ENCODE measurements at places on chromosomes 16 and 17.

GRCh38 chr16:483341-484075, 44.0 kb upstream of the CAPN15 start:
- DNase-seq = no peak

- DNase-seq = no peak
Observed at GRCh38 chr16:87952751-87953150, 1.5 kb downstream of the BANP start.

GRCh38 chr16:86578061-86578599, at the start of gene FOXL1:
Gene FOXL1, plus strand, starts transcription at chr16:86578549. Its CDS starts 175 bp downstream, at chr16:86578724.
- no peak for DNase-seq

DNA sequence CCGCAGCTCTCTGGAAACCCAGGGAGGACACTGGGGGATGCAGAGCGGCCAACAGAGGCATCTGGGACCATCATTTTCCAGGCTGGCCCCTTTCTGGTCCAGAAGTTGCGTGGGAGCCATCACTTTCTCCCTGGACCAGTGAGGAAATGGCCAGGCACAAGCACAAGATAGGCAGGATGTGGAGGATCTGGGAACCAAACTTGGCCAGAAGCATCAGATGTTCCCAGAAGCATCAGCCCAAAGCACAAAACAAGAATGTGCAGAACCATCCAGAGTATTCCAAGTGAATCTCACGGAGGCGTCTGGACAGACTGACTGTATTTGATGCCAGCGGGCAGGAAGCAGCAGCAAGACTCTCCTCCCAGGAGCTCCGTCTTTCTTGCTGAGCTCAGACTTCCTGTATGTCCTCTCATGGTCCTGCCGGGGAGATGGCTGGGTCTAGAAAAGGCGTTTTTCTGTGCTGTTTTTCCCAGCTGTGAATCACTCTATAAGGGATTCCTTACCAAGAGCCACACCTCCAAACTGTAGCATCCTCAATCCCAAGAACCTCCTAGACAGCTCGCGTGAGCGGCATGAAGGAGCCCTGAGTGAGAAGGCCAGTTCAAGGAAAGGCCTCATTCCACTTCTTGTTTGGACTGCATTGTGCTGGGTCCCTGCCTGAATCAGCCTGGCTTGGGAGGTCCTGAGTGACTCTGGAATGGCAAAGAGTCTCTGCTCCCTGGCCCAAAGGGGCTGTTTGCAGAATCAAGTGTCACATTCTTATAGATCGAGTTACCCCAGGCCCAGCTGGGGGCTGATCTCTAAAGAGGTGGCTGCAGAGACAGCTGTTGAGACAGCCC, 49.5 kb upstream of the MTSS2 start:
- DNase-seq = no peak

GRCh38 chr16:70160821-70161220, 12.8 kb upstream of the CLEC18C start:
- no peak for DNase-seq

- no peak for DNase-seq
Observed at GRCh38 chr17:66364990-66365490, 62.6 kb downstream of the PRKCA start.

DNA sequence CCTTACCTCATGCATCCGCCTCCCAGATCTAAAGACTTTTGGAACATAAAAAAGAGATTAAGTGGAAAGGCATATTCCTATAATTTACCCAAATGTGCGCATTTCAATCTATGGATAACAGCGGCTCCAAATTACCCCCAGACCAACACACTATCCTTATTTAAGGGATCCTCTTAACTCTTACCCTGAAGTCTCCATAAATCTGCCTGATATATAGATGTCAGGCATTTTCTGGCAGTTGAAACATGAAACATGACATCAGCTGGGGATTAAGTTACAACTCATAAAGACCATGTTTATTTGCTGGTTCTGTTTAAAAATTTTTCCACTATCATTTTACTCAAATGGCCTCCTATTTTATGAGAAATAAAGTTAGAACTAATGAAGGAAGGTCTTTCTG, 478.5 kb upstream of the SALL1 start:
- DNase-seq = no peak

DNA sequence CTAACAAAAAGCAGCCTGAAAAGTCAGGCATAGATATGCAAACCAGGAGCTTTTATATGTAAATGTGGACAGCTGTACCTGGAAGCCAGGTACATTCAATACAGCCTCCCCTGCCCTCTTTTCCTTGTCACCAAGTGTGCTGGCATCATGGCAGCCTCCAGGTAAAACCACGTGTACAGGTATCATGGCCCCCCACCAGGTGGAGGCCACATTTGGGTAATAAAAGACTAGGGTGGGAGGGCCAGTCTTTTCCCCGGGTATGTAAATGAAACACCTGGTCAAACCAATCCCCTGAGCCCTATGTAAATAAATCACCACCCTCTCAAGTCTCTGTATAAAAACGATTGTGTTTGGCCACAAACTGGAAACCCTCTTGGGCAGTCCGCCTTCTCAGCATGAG, 226.4 kb upstream of the GOT2 start:
- no peak for DNase-seq

- no peak for DNase-seq
Observed at GRCh38 chr17:3983606-3984484, 19.6 kb upstream of the ATP2A3 start.

- no peak for DNase-seq
Observed at GRCh38 chr17:72952641-72953315, 139.7 kb downstream of the SLC39A11 start.

DNA sequence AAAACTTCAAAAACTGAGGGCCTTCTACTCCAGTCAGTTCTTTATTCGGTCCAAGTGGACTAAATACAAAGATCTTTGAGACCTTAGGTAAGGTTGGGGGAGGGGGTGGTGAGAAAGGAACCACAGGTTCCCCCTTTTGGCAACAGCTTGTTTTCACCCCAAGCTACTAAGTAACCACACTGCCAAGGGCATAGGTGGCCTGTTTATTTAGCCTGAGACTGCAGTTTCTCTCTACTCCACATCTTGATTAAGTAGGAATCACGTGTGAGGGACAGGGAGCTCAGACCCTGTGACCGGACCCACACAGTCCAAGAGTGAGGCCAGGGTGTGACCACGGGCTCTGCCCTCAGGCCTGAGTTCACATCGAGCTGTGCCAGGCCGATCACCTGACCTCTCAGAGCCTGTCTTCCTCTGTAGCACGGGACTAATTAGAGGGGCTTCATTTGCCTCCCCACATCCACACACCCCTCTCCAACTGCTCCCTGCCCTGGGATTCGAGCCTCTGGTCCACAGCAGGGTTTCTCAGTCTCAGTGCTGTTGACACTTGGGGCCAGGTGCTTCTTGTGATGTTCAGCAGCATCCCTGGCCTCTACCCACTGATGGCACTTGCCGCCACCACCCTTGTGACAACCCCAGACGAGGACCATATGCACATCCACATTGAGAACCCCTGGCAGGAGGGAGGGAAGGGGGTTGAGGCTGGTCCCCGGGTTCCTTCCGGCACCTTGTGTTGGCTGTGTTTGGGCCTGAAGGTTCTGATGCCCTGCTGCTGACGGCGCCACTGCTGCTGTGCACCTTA, 17.8 kb downstream of the ST6GALNAC2 start:
- DNase-seq = no peak

DNA sequence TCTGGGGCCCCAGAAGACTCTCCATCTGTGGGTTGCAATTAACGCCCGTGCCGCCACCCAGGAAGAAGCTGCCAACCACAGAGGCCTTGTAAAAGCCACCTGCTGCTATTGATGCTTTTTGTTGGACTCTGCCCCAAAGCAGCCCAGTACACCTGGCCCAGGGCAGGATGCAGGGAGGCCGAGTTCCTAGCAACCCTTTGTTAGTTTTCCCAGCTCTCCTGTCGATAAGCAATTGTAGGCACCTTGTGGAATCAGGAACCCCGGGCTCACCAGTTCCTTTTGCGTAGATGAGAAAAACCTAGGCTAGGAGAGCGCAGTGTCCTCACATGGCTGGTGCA, 103.3 kb downstream of the ABCC6 start:
- no peak for DNase-seq

DNA sequence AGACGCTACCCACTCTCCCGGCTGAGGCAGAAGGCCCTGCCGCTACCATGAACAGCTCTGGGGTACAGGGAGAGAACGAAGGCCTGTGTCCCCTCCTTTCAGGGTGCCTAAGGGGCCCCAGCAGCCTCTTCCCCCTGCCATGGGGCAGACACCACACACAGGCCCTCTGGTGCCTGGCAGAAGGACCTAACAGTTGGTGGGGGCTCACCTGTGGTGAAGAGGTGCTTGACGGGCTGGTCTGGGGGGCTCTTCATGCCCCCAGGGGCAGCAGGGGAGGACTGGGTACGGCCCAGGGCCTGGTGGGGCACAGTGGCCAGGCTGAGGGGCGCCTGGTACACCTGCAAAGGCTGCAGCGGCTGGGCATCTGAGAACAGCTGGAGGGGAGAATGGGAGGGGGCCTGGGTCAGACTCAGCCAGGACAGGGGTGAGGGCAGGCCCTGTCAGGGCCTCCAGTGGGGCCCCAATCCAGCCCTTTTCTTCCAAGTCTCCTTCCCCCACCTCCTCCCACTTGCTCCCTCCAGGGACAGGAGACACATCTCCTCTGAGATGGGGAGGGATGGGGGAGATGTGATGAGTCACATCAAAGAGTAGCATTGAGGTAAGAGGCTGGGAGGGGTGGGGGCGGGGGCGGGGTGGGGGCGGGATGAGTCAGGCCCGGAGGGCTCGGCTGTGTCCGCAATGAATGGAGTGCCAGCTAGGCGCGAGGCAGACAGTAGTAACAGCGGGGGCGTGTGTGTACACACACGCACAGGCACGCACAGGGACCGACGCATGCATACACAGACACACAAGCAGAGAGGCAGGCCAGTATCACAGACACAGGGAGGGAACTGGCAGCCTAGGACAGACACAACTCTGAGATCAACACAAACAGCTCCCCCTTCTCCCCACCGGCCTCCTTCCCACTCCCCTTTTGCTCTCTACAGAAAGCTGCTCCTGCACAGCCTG, 16.1 kb downstream of the G6PC3 start:
- peak; percentile 54 for DNase-seq

DNA sequence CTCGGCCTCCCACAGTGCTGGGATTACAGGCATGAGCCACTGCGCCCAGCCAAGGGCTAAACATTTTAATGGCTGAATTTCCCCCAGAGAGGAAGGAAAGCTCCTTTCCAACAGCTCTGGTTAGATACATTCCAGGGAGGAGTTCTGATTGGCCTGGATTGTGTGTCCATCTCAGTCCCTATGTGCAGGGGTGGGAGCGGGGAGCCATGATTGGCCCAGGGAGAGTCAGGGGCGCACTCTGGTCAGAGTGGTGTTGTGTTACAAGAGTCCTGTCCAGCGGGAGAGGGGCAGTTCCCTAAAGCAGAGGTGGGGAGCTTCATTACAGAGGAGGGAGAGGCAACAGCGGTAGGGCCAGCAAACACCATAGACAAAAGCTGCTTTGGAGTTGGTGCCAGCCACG, 75.0 kb downstream of the RAP1GAP2 start:
- no peak for DNase-seq

DNA sequence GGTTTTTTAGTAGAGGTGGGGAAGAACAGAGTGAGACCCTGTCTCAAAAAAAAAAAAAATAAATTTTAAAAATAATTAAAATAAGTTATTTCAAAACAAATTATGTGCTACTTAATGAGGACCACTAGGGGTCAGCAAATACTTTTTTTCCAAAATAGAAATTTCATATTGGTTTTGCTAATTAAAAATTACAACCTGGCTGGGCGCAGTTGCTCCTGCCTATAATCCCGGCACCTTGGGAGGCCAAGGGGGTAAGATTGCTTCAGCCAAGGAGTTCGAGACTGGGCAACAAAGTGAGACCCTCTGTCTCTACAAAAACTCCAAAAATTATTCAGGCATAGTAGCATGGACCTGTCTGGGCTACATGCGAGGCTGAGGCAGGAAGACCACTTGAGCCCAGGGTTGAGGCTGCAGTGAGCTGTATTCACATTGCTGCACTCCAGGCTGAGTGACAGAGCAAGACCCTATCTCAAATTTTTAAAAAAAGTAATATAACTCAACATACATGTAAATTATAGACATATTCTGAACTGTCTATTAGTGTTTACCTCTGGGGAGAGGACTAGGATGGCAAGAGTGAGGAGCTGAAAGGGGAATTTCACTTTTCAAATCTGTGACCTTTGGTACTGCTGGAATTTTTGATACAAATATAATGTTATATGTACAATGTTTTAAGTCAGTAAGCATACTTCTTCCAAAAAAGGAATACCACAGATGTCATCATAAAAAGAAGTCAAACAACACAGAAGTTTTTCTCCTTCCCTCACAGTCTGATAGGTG, 8.1 kb downstream of the MEIOB start:
- no peak for DNase-seq

GRCh38 chr16:3878610-3879009, 1.9 kb downstream of the CREBBP start:
- DNase-seq = no peak

DNA sequence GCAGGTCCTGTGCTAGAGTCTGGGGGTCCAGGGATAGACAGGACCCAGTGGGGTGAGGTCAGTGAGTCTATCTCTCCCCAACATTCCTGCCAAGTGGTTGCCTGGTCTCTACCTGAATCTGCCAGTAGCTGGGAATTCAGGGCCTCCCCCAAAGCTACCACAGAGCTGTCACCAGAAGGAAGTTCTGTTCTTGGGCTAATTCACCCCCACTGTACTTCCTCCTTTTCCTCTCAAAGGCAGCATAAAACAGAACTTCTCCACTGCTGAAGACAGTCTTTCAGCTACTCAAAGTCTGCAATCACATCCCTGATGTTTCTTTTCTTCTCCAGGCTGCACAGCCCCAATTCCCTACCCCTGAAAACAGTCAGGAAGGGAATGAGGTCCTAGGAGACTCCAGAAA, 8.7 kb downstream of the CAMTA2 start:
- DNase-seq = no peak

GRCh38 chr17:67183531-67183930, 61.5 kb downstream of the HELZ start:
- no peak for DNase-seq

GRCh38 chr16:31423801-31424200, 4.4 kb downstream of the COX6A2 start:
- no peak for DNase-seq

GRCh38 chr16:14448879-14449278, 181.2 kb downstream of the PARN start:
- DNase-seq = no peak

- DNase-seq = peak; percentile 68
Observed at GRCh38 chr17:80008383-80008840, 27.3 kb downstream of the TBC1D16 start.

All from stimulated activated CD4-positive, alpha-beta T cell treated with anti-CD3 and anti-CD28 coated beads, Interleukin-15, amount 100 ng/mL, for 1 hour (primary cell).